ENCODE measurements at places on chromosomes 3 and 15.
A peak's percentile ranks its signal among the peaks of the same experiment; 100 is the strongest.

DNA sequence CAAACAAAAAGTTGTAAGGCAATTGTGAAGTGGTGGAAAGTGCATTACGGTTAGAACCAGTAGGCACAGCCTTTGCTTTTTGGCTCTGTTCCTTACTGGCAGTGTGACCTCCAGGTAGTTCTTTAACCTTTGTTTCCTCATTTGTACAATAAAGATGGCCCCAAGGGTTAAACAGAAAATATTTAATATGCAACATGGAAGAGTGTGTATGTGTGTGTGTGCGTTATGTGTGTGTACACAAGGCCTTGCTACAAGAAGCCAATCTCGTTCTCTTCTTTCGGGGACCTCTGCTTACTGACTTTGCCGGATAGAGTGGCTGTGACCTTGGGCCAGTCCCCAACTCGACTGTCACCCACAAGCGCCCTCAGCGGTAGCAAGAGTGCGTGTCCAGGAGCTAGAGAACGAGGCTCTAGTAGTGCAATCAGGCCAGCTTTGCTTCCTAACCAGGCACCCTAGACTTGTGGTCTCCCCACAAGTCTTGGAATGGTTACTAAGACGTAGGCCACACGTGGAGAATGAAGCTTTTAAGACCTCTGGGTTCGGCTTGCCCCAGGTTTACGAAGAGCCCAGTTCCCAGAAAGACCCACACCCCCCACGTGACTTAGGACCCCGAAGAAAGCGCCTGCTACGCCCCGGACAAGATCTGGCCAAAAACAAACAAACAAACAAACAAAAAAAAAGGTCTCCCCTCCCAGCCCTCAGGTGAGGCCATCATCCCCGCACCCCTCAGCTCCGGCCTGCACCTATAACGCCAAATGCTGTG is 593 bp downstream of the CIAO2A start:
- peak; percentile 43 for DNase-seq

DNA sequence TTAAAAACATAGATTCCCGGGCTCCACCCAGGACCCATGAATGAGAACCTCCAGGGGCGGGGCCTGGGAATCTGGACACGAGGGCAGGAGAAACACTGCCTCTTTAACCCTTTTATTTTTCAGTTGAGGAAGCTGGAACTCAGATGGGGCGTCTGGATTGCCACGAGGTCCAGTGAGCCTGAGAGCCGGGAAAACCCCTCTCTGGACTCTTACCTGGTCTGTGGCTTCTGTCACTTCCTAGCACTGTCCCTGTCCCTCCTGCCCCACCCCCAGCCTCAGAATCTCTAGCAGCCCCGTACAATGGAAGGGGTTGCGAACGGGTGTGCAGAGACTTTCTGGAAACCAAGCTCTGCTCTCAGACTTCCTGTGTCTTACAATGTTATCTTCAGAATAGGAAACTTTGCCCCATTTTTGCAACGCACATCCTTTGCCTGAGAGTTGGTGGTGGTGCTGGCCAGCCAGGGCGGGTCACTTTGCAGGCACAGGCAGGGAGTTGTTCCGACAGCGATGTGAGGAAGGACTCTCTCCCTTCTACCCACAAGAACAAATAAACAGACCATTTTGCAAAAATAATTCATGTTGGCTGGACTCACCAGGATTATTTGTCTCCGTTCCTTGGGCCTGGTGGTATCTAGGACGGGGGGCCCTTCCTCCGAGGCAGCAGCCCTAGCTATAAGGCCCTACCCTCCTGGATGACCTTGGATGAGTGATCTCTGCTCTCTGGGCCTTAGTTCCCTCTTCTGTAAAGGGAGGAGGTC is 59.1 kb downstream of the SMAD6 start:
- DNase-seq, result no peak

DNA sequence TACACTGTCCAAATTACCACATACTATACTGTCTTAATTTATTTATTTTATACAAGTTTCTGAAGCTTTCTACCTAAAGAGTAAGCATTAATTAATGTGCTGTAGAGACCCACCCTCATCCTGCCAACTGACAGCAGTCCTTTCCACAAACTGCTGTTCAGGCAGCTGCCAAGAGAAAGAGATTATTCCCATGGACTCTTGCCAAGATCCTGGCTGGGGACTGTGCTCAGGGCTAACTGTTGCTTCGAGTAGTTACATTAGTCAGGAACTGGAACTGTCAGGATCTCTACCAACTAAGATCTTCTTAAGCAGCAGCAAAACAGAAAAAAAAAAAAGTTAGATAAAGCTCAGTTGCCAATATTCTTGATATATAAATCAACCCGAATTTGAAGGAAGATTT is 398.8 kb downstream of the MECOM start:
- no peak for DNase-seq

DNA sequence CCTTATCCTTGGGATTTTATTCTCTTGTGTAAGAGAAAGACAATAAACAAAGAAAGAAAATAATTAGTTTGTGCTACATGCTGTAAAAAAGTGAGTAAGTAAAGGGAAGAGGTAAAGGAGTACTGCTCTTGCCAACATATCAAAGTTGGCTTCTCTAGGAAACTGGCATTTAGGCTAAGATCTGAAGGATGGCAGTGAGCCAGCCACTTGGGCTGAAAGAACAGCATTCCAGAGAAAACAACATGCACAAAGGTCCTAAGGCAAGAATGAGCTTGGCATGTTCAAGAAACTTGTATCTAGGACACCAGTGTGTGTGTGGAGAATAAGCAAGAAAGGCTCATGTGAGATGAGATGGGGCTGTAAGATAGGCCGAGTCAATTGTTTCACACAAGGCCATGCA is 245.5 kb upstream of the MANF start:
- DNase-seq, result no peak

DNA sequence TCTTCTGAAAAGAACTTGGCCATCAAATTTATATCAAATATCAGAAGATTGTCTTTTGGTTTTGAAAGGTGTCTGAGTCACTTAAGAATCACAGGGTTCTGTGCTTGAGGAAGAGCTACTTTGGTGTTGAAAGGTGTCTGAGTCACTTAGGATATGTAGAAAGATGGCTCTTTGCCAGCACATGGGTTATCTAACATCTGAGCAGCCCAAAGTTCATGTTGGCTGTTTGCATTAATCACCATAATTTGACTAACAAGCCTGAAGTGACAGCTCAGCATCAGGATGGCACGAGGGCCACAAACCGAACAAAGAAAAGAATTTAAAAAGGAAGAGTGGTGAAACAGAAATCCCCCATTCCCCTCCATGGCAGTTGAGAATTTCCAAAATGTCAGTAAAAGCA is 190.5 kb upstream of the CMC1 start:
- DNase-seq, result peak; percentile 36

DNA sequence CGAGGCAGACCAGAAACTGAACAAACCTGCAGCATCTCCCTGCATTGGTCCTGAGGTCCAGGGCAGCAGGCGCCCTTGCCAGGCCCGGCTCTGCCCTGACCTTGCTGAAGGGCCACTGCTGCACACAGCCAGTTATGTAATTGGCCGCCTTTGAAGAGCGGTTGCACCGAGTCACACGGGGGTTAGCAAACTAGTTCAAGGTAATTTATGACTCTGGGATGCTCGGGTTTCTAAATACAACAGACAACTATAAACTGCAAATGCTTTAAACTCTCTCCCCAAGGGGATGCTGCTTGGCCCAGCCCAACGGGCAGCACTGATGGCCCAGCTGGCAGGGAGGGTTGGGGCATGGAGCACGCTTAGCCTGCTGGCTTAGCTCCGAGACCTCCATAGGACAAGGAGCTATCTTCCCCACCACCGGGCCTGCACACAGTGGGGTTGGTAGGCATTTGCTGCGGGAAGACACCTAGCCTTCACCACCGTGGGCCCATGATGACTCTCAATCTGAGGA is 60.3 kb upstream of the IQSEC1 start:
- DNase-seq, result no peak

DNA sequence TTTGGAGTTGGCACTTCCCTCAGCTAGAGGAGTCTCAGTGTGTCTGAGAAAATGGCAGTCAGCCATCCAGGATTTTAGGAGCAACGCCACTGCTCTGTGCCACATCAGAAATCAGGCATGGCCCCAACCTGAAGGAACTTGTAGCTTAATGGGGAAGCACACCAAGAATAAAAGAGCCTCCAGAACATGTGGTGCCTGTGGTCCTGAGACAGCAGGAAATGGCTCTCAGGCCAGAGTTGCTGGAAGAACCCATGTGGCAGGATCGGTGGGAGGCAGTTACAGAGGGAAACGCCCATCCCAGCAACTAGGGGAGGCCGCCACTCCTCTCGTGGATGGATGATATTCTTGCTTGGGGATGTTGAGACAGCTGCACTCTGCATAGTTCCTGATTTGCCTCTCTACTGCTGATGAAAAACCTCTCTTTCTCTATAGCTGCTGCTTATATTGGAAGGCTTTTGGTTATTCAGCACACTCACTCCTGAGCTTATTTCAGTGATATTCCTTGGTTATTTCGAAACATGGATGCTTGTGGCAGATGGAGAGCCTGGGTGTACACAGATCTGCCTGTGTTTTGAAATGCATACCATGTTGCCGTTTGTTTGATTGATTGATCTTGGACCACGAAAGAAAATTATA is 52.4 kb downstream of the KLHL25 start:
- DNase-seq, result no peak

DNA sequence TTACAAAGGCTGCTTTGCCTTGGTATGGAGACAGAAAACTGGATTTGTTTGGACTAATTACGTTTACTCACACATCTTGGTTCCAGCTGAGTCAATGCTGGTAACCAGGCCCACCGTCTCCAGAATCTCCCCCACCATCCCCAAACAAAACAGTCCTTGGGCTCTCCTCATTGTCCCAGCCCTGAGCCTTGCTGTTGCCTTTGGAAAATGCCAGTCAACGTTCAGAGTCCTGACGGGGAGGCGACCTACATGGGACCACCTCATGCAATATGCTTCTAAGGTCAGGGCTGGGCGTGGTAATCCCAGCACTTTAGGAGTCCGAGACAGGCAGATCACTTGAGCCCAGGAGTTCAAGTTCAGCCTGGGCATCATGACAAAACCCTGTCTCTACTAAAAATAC is 85.2 kb upstream of the IQSEC1 start:
- DNase-seq, result no peak

DNA sequence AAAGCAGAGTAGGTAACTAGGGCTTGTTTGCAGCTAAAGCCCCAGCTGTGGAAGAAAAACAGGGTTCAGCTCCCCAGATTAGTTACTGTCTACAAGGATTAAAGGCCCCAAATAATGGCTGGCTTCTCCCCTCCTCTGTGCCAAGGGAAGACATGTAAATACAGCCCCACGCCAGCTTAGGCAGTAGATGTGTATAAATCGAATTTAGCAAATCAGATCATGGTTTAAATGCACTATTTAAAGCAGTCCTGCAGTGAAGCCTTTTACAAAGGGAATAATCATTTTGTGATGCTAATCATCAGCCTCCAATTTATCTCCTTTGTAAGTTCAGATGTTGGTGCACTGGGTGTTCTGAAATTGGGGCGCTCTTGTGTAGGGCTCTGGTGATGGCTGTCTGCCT is 46.7 kb upstream of the POLG start:
- DNase-seq, result no peak

- DNase-seq, result no peak
Measured at GRCh38 chr3:39879581-39879980, 70.2 kb downstream of the MYRIP start.

DNA sequence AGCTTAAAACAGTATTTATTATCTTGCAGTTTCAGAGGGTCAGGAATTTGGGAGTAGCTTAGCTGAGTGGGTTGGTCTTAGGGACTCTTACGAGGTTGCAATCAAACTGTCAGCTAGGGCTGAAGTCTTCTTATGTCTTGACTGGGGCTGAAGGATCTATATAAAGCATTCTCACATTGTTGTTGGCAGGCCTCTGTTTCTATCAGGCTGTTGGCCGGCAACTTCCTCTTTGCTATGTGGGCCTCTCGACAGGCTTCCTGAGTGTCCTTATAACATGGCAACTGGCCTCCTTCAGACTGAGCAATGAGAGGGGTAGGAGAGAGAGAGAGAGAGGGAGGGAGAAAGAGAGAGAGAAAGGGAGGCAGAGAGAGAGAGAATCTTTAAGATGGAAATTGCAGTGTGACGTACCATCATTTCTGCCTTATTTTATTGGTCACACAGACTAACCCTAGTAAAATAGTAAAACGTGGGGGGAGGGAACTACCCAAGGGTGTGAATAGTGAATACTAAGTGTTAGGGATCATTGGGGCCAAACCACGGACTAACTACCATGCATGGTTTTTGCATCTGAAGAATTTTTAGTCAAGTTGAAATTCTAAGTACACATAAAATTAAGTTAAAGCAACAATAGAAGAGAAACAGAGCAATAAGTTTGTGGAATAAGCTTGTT is 16.1 kb downstream of the FGF7 start:
- DNase-seq, result no peak

GRCh38 chr15:55151631-55152030 is 45.1 kb downstream of the RSL24D1 start:
- DNase-seq, result no peak

DNA sequence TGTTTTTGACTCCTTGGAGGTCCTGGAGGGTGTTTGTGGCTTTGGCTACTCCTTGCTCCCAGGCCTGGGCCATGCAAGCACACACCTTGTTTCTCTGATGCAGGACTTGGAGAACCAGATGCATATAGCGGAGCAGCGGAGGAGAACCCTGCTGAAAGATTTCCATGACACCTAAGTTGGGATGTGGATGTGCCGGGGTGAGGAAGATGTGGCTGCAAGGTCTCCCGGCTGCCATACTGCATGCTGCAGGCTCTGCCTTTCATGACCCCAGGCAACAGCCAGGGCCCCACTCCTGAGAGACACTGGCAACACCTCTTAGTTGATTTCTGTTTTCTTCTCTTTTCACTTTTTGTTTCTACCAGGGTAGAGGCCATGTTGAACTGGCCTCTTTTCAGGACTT is 6.9 kb upstream of the P4HTM start:
- no peak for DNase-seq

- no peak for DNase-seq
Measured at GRCh38 chr3:31188112-31188511, 293.7 kb upstream of the GADL1 start.

DNA sequence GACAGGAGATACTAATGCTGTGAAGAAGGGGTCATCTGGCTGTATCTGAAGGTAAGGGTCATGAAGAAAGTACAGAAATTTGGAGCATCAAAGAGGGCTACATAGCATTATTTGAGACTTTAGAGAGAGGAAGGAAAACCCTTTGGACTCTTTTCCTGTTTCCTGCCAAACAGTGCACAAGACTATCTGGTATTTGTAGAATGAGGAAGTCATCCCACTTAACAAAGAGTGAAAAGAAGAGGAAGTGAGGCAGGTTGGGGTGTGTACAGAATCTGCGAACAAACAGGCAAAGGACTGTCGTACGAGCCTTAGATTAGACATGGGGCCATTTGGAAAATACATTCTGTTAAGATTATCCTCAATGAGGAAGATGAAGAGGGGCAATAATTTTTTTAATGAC is 546.8 kb upstream of the EPHA6 start:
- no peak for DNase-seq

DNA sequence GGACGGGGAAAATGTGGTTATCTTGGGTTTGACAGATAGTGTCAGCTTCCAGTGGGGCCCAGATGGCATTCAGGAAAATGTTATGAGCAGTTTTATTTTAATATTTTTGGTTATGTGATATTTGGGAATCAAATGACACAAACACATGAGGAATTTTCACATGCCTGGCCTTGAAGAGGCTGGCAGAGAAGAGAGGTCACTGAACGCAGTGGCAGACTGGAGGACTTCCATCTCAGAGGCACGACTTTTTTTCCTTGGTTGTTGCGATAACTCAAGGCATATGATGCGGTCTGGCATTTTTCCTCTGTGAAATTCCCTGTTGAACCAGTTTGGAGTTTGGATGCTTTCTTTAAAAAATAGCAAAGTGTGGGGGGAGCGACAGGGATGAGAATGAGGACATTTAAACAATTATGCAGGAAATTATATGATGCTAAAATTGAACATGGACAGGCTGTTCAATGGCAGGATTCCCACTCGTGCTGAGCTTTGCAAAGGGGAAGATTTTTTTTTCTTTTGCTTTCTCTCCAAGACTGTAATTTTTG is 36.9 kb upstream of the ARPP21 start:
- no peak for DNase-seq

All from CD4-positive, alpha-beta T cell treated with Interleukin-17A for 1 hour (primary cell).